NCI-H524 (cell line): ENCODE measurements at places on chromosomes 7 and 10.

DNA sequence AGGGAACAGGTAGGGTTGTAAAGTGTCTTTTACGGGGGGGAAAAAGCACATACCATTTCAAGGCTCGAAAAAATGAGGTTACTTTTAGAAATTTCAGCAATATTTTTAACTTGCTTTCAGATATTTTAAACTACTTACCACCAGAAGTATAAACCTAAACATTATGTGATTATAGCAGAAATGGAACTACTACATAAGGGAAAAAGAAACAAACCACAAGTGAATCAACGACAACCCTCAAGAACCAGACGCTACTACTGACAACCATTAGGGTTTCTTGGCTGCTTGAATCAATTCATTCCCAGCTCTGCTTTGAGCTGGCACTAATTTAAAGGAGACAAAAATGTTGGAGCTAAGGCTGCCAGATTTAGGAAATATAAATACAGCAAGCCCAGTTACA is 80.1 kb downstream of the ZFAND4 start:
- DNase-seq = no peak

- DNase-seq = no peak
Observed at GRCh38 chr10:36676321-36676720, 449.1 kb upstream of the ANKRD30A start.

- DNase-seq = no peak
Observed at GRCh38 chr7:30166155-30166840, 31.5 kb downstream of the MTURN start.

GRCh38 chr10:1659221-1659791 is 78.0 kb downstream of the ADARB2 start:
- DNase-seq = no peak

DNA sequence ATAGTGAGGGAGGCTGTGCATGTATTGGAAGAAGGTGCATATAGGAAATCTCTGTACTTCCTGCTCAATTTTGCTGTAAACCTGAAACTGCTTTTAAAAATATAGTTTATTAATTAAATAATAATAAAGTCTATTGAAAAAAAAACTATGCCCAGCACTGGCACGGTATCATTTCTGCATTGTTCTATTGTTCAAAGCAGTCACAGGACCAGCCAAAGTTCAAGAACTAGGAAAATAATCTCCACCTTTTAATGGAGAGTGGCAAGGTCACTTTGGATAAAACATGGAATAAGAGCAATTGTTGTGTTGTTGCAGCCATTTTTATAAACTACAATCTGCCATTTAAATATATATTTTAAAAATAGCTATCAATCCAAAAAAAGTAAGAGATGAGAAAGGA is 24.7 kb downstream of the ASAH2 start:
- DNase-seq = no peak

DNA sequence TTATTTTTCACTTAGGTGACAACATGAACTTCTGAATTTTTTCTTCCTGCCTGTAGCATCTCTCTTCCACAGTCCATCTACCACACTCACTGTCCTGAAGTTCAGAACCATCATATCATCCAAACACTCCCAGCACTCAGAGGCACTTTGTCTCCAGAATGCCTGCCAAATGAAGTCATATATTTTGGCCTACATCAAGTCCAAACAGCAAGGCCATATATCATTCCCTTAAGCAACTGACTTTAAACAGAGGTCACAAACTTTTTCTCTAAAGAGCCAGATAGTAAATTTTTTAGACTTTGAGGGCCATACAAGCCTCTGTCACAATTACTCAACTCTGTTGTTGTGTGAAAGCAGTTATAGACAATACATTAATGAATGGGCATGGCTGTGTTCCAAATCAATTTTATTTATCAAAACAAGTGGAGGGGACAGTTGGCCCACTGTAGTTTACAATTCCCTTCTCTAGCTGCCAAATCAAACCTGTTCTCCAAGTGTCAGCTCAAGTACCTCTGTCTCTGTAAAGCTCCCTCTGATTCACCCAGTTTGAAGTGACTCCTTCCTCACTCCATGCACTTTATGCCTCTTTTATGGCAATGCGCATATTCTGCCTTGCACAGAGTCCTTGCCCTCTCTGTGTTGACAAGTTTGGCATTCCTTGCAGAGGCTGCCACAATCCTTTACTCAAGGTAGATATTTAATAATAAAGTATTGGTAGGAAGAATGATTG is 305.7 kb downstream of the FZD1 start:
- no peak for DNase-seq

GRCh38 chr10:102324061-102324460 is 71.4 kb upstream of the NFKB2 start:
- DNase-seq = no peak

DNA sequence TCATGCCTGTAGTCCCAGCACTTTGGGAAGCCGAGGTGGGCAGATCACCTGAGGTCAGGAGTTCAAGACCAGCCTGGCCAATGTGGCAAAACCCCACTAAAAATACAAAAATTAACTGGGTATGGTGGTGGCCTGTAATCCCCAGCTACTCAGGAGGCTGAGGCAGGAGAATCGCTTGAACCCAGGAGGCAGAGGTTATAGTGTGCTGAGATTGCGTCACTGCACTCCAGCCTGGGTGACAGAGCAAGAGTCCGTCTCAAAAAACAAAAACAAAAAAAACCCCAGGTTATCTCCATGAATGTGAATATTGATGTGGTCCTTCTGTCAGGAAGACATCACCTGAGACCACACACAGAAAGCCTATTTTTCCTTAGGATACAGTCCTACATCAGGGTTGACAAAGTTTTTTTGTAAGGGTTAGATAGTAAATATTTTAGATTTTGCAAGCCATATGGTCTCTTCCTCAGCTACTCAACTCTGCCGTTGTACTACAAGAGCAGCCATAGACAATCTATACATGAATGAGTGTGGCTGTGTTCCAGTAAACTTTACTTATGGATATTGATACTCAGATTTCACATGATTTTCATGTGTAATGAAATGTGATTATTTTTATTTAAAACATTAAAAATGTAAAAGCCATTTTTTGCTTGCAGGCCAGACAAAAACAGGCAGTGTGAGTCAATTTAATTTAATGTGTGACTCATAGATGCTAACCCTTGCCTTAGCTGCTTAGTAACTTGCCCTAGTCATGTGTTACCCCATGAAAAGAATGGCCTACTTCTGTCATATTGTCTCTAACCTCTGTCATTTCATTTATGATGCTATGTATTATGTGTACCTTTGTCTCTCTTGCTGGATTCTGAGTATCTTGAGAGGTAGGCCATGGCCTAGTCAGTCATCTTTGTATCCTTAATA is 78.1 kb downstream of the TPST1 start:
- no peak for DNase-seq

DNA sequence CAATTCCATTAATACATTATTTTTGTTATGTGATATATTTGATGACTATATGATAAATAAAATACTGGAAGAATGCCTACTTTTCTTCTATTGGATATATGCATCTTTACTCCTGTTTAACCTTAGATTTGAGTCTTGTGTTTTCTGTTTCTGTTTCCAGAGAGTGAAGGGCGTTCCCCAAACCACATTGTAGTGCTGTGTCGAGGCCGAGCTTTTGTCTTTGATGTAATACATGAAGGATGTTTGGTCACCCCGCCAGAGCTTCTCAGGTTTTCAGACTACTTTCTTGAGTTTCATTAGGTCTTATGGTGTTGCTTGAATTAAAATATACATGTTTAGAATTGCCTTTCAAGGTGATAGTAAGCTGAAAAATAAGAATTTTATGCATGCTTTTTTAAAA is 23.8 kb downstream of the CROT start:
- DNase-seq = no peak

DNA sequence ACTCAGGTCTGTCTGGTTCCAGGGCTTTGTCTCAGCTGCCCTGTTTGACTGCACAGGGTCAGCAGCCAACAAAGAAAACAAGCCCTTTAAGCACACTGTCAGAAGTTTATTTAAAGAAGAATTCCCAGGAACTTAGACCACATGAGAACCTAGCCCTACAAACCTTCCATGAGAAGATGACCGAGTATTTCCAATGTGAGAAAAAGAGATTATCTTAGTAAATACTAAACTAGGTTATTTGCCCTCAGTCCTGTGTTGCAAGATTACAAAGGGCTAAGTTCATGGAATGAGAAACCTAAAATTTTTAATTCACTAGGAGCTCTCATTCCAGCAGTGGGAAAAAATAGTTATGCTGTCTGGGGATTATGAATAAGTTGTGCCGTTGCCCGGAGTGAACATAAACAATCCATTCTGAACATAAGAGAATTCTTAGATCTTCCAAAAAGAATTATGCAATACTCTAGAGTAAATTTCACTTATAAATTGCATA is 46.7 kb downstream of the NOC3L start:
- no peak for DNase-seq

DNA sequence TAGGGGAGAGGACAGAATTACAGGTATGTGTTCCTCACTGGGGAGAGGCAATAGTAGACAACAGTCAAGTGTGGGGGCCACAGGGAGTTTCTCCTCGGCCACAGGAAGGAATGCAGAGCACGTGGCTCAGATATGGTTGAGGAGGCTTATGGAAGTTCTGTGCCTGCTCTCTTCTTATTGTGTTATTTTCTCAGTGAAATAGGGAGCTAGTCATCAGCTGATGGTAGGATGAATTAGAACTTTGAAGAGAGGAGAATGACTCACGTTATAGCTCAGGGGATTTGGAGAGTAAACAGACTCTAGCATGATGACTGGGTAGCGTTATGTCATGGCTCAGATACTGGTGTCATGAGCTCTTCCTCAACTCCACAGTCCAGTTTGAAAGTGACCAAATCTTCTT is 308.3 kb upstream of the IGFBP3 start:
- DNase-seq = no peak

DNA sequence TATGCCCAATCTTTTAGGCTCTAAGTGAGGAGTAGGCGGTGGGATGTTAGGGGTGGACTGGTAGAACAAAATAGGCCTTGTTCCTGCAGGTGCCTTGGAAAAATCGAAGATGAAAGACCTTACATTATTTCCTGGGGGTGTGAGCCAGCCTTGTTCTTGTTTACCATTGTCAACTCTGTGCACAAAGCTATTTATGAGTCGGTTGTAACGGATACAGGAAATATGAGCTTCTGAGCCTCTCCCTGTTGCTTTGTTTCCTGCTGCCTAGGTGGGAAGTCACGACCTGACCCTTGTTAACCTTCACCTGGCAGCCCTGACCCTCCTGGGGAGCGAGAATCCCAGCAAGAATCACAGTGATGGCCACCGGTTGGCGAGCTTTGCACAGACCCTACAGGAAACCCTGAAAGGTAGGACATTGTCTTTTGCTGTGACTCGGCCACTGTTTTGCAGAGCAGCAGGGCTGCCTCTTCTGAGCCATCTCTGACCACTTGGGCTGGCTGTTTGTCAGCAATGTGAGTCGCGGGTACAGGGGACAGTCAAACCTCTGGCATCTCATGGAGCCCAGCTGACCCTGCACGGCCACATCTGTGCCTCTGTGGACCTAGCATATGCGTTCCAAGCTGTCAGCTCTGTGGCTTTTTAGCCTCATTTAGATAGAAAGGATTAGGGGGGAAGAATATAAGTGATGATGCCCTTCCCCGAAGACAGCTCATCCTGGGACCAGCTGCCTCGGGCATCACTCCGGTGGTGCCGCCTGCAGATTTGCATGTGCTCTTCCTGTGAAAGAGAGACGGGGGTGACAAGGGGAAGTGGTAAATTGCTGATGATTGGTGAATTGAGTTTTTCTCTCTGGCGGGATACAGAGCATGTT is 102.1 kb upstream of the ANLN start:
- DNase-seq = peak; percentile 25

DNA sequence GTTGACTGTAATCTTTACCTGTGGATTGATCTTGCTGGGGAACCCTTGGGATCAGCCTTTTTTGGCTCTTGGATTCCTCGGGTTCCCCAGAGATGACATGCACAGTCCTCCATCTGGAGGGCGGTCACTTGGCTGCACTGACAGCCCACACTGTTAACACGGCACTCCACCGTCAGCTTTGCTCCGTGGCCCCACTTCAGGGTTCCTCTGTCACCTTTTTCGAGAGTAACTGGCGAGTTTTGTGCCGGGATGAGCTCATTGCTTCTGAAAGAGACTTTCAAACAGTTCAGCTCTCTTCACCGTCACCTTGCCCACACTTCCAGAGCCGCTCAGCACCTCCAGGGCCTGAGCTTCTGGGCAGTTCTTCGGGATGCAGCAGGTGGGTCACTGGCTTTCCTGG is 42.4 kb downstream of the PROSER2 start:
- no peak for DNase-seq

GRCh38 chr7:101625031-101625791 is 3.9 kb downstream of the MYL10 start:
- no peak for DNase-seq

DNA sequence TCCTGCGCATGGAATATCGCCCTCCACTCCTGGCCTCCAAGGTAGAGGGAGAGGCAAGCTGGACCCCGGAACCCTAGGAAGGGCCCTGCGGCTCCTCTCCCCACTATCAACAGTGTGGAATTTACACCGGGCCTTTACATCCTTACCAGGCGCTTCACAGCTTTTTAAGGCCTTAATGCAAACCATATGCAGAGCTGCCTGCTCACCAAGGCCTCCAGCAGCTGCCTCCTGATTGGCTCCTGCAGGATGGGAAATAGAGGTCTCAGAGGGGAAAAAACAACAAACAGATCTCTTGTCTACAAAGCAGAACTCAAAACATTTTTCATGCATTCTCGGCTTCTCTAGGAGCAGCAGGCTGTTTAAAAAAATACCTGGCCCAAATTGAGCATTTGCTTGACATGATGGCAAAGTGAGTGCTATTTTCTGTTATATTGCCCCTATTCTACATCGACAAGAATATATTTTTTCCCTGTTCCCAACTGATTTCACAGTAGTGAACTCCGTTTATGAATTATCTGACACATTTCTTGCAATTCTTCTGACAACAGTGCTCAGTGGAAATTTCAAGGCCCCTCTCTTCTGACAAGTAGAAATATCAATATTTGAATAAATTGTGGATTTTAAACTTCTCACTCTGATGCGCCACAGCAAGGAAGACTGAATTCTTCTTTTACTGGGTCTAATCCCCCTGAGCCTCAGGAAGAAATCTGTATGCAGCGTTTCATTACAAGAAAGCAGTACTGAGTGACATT is 51.7 kb downstream of the EBF3 start:
- DNase-seq = no peak
